ENCODE measurements at places on chromosomes 1 and 21.

- no peak for DNase-seq
These were observed 6.0 kb upstream of the TNFRSF25 start for GRCh38 chr1:6471970-6472368.

DNA sequence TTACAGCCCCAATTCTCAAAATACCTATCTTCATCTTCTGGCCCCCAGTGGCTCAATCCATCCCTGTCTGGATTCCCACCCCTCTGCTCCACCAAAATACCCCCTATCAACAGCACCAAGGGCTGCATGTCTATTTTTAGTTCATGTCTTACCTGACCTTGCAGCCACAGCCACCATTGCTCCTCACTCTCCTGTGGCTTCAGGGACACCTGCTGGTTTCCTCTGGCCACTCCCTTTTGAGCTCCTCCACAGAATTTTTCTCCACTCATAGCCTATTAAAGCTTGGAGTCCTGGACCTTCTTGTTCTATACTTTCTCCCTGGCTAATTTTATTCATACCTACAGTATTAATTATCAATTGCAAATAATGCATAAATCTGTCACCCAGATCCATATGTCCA lies 125.3 kb upstream of the NGF start:
- no peak for DNase-seq

DNA sequence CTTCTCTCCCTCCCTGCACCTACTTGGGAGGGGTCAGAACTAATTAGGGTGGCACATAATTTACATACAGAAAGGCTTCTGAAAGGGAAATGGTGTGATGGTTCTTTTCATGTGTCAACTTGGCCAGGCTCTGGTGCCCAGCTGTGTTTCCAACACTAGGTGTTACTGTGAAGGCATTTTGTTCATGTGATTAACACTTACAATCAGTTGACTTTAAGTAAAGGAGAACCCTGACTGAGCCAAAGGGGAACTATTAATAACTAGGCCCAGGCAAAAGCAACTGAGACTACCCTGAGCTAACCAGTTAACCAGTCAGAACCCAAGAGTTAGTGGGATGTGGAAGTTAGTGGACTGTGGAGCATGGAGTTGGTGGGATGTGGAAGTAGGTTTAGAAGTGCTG lies 114.9 kb downstream of the SEC16B start:
- DNase-seq, result no peak

- DNase-seq, result no peak
These were observed 12.9 kb downstream of the CRABP2 start for GRCh38 chr1:156692441-156692924.

GRCh38 chr1:43324810-43325209 lies 12.8 kb upstream of the MPL start:
- no peak for DNase-seq

- DNase-seq, result no peak
These were observed 101.8 kb downstream of the PCNX2 start for GRCh38 chr1:233193741-233194140.

GRCh38 chr21:41683815-41684214 lies 83.0 kb downstream of the RIPK4 start:
- no peak for DNase-seq

GRCh38 chr1:247961791-247962190 lies 3.2 kb upstream of the OR2AK2 start:
- DNase-seq, result no peak

DNA sequence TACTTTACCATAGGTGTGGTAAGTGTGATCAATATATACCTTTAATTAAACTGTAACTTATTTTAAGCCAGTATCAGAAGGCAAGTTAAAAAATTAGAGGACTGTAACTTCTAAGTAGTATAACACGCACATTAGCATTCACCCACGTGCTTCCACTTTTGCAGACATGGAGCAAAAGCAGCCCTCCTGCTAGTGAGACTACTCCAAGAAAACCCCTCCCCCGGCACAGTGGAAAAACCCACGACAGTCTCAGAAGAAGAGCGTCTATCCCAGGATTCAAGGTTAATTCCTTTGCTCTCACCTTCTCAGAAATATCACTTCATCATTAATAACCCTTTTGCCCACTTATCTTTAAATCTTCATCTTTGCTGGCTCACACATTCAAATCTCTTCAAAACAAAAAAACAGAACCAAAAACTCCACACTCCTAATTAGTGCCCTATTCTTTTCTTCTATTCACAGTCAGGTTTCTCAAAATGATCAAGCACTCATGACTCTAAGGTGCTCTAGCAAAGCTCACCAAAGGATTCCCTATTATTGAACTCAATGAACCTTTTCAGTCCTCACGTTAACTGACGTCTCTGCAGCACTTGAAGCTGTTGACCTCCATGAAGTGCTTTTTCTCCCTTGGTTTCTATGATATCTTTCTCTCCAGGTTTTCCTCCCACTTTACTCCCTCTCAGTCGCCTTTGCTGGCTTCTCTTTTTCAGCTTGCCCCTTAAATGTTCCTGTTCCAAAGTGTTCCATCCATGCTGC lies 213.5 kb downstream of the SMYD3 start:
- no peak for DNase-seq

DNA sequence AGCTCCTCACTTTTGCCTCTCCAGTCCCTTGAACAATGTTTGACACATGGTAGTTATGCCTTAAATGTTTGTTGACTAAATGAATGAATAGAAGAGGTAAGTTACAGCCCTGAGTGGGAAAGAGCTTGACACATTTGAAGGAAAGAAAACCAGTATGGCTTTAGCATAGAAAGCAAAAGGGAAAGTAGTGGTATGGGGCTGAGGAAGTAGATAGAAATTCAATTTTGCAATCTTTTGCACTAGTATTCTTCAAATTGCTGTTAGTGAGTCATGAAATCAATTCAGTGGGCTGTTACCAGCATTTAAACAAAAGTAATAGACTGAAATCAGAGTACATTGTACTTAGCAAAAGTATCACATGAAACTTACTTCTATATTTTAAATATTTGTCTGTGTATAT lies 21.1 kb downstream of the PLA2G4A start:
- no peak for DNase-seq

DNA sequence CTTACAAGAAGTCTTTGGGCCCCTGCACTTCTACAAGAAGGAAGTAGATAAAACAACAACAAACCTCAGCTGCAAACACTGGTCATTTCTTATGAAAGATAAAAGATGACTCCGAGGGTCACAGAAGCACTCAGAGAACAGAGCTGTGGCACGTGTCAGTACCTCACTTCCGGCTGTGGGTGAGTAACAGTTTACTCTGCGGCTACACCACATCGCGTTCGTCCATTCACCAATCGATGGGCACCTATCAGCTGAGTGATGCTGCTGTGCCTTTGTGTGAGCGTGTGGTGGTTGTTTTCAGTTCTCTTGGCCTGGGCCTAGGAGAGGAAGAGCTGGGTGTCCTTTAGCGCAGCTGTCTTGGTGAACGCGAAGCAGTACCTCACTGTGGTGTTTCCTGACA lies 49.9 kb downstream of the COL6A1 start:
- no peak for DNase-seq

DNA sequence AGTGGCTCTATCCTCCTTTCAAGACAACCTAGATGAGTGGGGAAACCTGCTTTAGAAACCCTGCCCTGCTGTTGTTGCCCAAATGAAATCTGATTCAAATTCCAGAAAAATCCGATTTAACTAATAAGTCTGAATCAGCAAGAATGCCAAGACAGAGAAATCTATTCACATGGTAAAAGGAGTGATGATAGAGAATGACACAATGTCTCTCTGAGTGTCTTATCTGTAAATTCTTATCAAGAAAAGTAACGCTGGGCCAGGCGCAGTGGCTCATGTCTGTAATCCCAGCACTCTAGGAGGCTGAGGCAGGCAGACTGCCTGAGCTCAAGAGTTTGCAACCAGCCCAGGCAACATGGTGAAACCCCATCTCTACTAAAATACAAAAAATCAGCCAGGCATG lies 13.7 kb upstream of the GUCA2A start:
- no peak for DNase-seq

DNA sequence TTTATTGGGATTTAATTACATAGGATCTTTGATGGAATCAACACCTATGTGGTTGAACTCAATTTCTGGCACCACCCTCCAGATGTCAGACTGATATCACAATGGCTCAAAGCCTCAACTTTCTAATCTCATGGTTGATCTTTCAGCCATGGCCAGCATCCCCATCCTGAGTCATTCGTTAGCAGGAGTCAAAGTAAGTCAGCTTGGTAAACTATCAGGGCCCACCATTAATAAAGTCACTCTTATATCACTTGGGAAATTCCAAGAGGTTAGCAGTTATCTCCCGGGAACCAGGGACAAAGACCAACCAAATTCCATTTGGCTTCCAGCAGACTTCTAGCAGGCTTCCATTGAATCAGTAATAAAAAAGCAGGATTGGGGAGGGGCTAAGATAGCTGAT lies 50.7 kb upstream of the TNFSF4 start:
- DNase-seq, result no peak

DNA sequence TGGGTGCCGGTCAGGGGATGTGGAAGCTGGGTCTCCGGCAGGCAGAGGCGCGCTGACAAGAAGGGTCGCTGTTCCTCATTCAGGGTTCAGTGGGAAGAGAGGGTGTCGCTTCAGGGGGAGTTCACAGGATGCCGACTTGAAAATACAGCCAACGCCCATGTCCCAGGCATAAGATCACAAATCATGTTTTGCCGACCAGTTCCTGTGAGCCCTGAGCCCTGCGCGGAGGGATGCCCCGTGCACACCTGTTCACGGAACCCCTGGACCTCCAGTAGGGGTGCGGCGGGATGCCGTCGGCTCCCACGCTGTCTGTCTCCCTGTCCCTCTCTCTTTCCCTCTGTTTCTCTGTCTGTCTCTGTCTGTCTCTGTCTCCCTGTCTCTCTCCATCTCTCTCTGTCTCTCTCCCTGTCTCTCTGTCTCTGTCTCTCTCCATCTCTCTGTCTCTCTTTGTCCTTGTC lies 26.8 kb downstream of the TP73 start:
- no peak for DNase-seq

DNA sequence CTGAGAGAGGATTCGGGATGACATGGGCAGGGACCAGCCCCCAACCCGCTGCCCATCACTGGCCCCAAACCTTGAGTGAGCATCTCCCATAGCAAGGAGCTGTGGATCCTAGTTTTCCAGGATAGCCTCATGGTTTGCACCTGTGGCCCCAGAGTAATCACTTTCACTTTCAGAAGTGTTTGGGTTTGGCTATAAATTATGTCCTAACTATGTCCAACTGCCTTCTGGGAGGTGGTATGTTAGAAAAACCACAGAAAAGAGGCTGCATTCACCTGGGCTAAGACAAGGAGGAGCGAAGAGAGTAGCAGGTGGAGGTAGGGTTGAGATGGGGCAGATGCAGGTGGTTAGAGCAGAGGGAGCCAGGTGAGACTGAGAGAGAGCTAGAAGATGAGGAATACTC lies 19.4 kb upstream of the CLIC6 start:
- DNase-seq, result no peak

DNA sequence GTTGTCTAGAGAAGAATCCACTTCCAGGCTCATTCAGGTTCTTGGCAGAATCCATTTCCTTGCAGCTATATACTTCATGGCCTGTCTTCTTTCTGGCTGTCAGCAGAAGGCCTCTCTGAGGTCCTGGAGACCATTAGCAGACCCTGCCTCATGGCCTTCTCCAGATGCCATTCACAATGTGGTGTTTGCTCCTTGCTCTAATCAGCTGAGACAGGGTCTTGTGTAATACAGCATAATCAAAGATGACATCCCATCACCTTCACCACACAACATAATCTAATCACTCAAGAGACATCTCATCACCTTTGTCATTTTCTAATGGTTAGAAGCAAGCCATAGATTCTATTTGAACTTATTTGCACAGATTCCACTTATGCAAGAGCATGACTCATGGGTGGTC lies 403.9 kb upstream of the LRRC7 start:
- DNase-seq, result no peak

- no peak for DNase-seq
These were observed 74.9 kb upstream of the F3 start for GRCh38 chr1:94616506-94616905.

GRCh38 chr1:240808381-240808780 lies 196.4 kb upstream of the GREM2 start:
- DNase-seq, result no peak

DNA sequence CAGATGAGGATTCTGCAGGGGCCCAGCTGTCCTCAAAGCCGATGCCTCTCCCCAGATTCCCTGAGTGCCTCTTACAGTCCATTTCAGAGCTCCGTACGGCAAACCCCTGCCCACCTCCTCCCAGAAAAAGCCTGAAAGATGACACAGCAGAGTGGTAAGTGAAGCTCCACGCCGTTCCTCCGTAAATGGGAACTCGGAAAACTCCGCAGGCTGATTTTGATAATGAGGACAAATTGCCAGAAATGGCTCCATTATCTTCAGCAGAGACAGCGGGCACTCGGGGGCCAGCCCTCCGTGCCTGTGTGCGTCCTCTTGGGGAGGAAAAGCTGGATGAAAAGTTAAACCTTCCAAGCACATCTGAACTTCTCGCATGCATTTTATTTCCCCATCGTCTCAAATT lies 81.1 kb downstream of the NPHP4 start:
- no peak for DNase-seq

DNA sequence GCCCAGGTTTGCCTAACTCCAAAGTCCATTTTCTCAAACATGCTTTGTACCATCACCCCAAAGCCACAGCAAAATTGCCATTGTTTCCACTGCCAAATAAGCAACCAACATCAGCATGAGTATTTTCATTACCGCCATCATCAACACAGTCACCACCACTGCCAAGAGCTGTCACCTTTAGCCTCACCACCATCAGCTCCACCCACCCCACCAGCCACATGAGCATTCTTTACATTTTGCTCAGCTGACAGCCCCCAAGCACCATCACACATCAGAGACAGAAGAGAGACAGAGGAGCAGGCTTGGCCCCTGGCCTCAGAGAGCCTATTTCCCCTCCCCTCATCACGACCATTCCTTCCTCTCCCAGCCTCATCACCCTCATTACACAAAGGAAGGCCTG lies 42.7 kb downstream of the TAS1R2 start:
- no peak for DNase-seq

- no peak for DNase-seq
These were observed 202.1 kb downstream of the VAV3 start for GRCh38 chr1:107762751-107763390.

GRCh38 chr1:44609768-44610526 lies 64.3 kb downstream of the TMEM53 start:
- DNase-seq, result no peak

Data from smooth muscle cell of the brain vasculature (primary cell).